ENCODE measurements at places on chromosomes 3 and 15.

GRCh38 chr15:63449731-63450130 lies 54.7 kb upstream of the USP3 start:
- DNase-seq = no peak

DNA sequence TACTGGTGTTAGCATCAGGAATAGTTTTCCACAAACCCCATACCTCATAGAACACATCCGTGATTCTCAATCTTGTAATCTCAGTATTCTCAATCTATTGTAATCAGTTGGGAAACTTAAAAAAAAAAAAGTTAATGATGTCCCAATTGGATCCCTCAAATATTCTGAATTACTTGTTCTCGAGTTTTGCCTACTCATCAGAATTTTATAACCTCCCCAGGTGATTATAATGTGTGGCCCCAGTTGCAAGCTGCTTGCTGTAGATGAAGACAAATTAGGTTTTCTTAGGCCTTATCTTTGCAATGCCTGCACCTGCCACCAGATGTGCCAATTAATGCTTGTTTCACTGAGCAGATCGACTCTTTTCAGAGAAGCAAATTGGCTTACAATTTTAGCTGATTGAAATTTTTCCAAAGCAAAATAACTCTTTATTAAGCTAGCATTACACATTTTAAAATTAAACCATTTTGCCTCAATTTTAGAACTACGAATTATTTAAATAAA lies 19.0 kb upstream of the DIPK2A start:
- DNase-seq = no peak

DNA sequence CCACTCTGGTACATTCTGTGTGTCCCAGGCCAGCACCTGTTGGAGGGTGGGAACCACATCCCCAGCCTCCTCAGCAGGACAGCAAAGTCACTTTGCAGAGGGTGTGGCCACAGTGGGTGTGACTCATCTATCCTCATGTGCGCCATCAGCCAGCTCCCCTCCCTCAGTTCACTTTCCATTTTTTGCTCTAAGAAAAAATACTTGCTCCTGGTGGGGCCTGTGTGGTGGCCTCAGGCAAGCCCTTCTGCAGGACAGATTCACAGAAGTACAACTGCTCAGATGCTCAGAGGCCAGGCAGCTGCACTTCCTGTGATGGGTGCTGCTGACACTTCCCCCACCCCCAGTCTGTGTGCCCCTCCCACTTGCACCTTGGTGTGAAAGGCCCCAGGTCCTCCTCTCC lies 78.3 kb upstream of the ALDH1L1 start:
- no peak for DNase-seq

- DNase-seq = no peak
Measured at GRCh38 chr3:113228498-113229286, 17.3 kb downstream of the BOC start.

DNA sequence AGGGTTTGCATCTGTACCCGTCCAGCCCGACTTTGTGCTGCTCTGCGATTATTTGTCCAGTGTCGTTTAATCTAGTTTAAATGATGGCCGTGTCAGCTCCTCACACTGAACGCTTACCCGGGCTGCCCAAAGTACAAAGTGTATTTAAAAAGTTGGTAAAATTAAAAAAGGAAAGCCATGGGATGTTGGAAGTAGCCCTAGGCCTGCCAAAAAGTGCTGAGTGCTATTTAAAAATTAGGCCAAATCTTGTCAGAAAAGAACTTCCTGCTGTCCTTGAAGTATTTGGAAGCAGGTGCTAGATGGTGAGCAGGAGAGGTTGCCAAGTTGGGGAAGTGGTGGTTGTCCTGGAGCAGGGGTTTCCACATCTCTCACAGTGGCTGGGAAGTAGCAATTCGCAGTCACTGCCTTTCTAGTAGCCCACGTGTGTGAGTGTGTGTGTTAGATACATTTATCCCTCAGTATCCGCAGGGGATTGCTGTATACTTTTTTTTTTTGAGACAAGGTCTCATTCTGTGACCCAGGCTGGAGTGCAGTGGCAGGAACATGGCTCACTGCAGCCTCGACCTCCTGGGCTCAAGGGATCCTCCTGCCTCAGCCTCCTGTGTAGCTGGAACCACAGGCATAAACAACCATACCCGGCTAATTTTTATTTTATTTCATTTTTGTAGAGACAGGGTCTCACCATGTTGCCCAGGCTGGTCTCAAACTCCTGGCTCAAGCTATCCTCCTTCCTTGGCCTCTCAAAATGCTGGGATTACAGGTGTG lies 664 bp downstream of the PPCDC start:
- DNase-seq = peak; percentile 38

DNA sequence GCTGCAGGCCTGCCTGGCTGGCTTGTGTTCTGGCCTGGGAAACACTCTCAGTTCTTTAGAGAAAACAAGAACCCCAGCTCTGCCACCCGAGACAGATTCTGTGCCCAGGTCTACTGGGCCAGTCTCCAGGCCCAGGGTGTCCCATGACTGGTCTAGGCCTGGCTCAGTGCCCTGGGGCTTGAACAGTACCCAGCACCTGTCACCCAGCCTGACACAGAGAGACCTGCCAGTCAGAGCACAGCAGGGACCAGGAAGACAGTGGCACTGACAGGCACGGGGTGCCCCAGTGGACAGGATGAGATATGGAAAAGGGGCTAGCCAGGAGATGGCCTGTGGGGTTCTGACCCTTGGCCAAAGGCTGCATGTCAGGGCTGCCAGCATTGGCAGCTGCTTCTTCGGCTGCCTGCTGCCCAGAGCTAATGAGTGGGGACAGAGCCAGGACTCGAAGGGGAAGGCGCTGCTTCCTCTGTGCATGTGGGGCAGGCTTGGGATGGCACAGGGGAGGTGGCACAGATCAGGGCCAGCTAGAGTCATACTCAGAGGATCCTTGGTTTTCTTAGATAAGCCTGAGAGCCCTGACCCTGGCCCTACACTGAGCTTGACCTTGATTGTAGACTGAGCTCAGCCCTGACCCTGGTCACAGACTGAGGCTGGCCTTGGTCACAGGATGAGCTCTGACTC lies 15.1 kb downstream of the CCDC33 start:
- DNase-seq = no peak

- no peak for DNase-seq
Measured at GRCh38 chr15:32098033-32098432, 67.7 kb downstream of the CHRNA7 start.

- no peak for DNase-seq
Measured at GRCh38 chr3:38002291-38002876, 11.8 kb downstream of the VILL start.

DNA sequence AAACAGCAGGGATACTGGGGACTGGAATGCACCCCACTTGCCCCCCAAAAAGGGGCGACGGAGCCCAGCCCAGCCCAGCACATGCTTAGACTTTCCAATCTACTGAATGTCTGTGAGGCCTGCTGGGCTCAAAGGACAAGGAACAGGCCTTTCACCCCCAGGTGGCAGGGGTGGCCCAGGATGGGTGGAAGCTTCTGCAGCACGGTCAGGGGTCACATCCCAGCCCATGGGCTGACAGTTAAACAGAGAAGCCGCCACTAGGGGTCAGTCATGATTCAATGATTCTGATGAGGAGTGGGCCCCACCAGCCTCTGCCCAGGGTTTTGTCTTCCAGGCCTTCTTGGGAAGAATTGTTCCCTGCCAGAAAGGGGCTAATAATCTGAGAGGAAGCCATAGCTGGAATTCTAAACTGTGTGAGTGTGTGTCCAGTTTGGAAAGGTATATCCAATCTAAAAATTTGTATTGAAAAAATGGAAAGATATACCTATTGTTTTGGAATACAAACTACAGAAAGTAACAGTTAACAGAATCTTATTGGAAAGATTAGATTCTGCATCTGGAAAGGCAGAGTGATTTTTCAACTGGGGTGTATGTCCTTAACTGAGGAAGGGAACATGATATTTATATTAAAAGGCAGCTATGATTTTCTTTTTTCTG lies 2.2 kb downstream of the CHRNB4 start:
- peak; percentile 58 for DNase-seq

DNA sequence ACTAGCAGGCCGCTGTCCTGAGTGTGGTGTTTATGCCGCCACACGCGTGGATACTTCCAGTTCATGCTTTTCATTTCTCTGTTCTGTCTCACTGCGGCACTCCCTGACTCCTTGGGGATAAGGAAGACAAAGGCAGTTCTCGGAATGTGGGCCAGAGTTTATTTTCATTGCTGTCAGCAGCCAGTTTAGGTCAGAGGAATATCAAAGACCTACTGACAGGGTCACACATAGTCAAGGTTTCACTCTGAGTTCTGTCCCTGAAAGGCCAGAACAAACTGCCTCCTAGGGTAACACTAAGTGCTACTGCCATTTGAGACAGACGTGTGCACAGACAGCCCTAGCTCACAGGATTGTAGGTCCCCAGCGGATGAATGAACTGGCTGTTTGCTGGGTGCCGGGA lies 27.3 kb upstream of the SPTBN5 start:
- DNase-seq = peak; percentile 52

GRCh38 chr3:123723522-123724168 lies 138.8 kb upstream of the HACD2 start:
- peak; percentile 81 for DNase-seq

DNA sequence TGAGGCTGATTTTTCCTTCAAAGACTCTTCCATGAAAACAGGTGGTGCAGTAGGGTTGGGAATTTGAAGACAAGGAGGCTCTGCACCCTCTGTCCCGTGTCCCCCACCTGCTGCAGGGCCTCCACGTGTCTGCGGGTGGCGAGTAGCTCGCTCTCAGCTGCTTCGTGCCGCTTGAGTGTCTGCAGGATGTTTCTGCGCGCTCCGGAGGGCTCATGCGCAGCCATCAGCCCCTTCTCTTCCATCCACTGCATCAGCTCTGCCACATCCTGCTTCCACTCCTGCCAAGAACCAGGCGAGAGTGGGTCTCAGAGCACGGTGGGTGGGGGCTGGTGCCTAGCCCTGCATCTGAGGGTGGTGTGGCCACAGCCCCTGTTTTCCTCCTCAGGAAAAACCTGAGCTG lies 17.8 kb downstream of the SPTBN5 start:
- no peak for DNase-seq

GRCh38 chr15:42191610-42192346 lies 16.3 kb downstream of the VPS39 start:
- DNase-seq = no peak

DNA sequence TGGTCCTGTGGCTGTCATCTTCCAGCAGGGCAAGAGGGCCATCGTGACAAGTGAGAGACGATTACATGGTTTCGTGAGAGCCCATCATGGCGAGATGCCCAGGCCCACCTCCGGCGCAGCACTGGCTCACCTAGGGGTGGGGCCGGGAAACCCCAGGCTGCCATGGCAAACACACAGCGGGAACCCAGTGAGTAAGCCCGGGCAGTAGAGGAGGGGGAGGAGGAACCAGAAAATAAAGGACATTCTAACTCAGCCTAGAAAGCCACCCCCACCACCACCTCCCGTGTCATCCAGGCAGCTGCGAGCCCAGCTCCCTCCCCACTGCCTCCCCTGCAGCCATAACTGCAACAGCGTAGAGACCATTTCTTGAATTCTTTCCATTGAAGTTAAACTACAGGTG lies 52.3 kb downstream of the PCSK6 start:
- DNase-seq = no peak

- DNase-seq = peak; percentile 50
Measured at GRCh38 chr15:82197733-82198594, 64.6 kb downstream of the EFL1 start.

DNA sequence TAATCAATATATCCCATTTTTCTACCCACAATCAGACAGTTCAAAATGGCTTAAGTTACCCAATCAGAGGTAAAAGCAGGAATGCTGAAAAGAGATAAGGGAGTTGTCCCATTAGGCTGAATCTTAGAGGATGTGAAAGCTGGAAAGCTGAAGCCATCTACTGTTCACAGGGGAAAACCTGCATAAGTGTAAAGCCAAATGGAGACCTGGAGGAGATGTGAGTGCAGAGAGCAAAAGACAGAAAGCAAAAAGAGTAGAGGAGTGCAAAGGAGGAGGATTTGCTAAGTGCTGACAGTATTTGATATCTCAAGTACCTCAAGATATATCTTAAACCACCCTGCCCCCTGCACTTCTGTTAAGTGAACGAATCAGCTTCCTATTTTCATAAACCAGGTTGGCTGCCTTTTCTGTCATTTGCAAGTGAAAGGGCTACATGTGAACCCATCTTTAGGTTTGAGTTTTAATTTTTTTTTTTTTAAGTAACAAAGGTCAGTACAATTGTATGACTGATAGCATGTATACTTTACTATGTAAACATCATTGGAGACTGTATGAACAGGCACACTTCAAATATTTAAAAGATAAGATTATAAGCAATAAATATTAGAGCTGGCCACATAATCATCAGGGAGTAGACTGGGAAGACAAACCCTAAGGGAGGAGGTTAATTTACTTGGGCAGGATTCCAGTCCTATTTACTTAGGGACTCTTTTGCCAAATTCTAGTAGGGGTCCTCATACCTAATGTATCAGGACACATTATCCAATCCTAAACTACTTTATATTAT lies 22.8 kb upstream of the P2RY1 start:
- no peak for DNase-seq

DNA sequence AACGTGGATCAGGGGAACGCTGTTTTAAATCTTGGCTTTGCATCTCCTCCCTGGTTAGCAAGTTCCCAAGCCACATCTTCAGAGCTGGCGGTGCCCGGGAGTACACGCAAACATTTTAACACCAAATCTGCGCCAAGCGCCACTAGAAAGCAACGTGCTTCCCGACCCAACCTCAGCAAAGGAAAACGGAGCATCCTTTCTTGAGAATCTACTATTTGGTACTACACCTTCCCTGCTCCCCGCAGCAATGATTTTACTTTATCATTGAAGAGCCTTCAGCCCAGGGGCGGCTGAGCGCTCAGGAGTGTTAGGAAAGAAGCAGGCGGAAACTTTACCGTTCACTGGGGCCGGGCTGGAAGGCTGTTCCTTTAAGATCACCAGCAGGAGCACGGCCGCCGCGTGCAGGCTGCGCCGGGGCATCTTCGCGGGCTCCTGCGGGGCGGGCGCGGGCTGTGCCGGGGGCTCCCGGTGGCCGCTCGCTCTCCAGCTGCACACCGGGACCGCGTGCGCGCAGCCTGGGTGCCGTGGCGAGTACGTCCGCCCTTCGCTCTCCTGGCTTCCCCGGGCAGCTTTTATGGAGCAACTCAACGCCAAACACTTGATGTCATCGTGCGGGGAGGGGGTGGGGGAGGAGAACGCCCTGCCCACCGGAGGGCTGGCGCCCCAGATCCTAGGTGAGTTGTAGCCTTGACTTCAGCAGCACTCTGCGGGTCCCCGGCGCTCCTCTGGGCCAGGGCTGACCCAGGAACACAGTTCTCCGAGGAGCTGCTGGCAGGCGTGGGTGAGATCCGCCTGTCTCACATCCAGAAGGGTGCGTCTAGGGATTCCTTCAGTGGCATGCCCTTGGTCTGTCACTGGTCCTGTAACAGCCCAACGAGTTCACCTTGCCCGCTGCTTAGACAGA lies at the start of gene CA12:
CA12 (minus strand) TSS at position 546 of the 904 bp plus-strand sequence; CDS start at position 420, 126 bp downstream.
- no peak for DNase-seq

- DNase-seq = no peak
Measured at GRCh38 chr3:159340877-159341500, 539.1 kb downstream of the MFSD1 start.

- no peak for DNase-seq
Measured at GRCh38 chr3:71372911-71373637, 210.5 kb downstream of the FOXP1 start.

- DNase-seq = no peak
Measured at GRCh38 chr15:98996624-98997023, 11.0 kb downstream of the PGPEP1L start.
